ENCODE measurements at places on chromosomes 5 and 9.

DNA sequence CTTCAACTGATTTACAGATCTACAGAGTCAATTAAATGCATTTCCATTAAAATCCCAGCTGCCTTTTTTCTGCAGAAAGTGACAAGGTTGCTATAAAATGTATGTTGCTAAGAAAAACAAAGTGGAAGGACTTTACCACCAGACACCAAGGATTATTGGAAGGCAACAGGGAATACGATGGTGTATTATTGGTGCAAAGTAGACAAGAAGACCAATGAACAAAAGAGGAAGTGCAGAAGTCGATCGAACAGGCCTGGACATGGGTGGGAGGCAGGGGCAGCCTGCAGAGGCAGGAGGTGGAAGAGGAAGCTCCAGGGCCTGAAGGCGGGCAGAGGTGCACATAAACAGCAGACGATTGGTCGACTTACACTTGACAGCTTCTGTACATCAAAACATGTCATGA lies 10.6 kb upstream of the SLC6A19 start:
- DNase-seq = no peak

GRCh38 chr5:179163236-179164155 lies 103.3 kb downstream of the ZNF354C start:
- no peak for DNase-seq

- no peak for DNase-seq
These were observed 71.5 kb downstream of the PDE8B start for GRCh38 chr5:77281969-77282336.

DNA sequence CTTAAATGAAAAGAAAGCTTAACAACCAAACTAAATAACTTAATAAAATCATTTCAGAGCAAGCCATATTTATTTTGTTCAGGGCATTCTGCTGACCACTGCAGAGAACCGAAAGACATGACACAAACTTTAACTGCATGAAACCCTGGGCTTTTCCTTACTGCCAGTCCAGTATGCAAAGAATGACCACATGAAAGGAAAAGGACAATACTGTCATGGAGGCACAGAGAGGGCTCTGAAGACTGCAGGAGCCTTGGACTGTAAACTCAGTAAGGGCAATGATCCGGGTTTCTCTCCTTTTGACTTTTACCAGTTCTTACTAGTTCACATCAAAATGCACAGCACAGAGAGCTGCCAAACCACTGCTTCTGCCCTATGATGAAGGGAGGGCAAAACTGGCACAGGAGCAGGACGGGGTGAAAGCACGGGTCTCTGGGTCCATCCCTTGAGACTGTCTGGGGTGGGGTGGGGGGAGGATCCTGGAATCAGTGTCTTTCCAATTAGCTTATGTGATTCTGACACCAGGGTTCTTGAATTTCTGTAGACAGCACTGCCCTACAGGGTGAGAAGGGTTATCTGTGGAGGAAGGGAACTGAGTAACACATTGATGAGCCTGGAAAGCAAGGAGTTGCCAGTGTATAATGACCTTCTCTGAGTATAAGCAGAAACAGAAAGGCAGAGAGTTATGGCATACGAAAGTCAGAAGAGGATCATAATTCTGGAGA lies 44.7 kb downstream of the RNF130 start:
- no peak for DNase-seq

DNA sequence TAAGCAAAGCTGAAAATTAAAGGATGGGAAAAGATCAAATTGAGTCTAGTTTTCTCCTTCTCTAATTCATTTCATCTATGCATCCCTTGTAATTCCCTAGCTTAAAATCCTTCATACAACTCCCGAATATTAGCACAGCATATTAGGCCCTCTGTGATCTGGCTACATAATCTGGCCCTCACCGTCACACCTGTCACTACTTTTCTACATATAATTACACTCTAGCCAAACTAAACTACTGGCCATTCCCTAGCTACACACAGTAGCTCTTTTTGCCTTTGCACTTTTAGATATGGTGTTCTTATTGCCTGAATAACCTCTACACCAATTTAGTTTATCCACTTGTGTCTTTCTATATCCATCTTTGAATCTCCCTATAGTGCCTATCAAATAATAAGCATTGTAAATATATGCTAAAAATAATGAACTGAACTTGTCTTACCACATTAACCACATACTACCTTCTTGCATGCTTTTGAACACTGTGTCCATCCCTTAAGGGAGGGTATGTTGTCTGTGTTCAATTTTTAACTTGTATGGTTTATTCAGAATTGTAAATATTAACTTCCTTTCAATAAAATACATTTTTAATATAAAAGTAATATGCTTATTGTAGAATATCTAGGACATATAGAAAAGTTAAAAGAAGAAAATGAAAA lies 15.9 kb downstream of the RANBP6 start:
- no peak for DNase-seq

DNA sequence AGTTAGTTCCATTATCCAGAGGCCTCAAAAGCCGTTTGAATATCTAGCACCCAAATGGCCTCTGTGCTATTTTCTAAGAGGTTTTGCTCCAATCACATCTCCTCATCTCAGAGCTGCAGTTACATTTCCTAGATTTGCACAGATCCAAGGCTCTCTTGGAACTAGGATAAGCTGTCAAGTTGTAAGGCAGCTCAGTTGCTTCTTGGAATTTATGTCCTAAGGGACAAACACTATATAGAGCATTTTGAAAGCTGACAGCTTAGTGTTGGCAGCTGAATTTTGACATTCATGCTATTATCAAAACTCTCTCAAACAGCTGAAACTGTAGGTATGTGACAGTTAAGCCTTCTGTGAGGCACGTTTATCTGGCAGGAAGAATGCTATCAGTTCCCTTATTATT lies 97.0 kb downstream of the MACIR start:
- no peak for DNase-seq

DNA sequence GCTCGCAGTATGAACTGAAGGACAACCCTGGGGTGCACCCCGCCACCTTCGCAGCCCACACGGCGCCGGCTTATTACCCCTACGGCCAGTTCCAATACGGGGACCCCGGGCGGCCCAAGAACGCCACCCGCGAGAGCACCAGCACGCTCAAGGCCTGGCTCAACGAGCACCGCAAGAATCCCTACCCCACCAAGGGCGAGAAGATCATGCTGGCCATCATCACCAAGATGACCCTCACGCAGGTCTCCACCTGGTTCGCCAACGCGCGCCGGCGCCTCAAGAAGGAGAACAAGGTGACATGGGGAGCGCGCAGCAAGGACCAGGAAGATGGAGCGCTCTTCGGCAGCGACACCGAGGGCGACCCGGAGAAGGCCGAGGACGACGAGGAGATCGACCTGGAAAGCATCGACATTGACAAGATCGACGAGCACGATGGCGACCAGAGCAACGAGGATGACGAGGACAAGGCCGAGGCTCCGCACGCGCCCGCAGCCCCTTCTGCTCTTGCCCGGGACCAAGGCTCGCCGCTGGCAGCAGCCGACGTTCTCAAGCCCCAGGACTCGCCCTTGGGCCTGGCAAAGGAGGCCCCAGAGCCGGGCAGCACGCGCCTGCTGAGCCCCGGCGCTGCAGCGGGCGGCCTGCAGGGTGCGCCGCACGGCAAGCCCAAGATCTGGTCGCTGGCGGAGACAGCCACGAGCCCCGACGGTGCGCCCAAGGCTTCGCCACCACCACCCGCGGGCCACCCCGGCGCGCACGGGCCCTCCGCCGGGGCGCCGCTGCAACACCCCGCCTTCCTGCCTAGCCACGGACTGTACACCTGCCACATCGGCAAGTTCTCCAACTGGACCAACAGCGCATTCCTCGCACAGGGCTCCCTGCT lies 3.8 kb downstream of the IRX1 start:
- no peak for DNase-seq
